ENCODE measurements at places on chromosomes 6 and 20. TPM values are rescaled to one million over a fixed set of nuclear protein-coding genes. Genes with fewer than 3 reads are reported as not detected.

DNA sequence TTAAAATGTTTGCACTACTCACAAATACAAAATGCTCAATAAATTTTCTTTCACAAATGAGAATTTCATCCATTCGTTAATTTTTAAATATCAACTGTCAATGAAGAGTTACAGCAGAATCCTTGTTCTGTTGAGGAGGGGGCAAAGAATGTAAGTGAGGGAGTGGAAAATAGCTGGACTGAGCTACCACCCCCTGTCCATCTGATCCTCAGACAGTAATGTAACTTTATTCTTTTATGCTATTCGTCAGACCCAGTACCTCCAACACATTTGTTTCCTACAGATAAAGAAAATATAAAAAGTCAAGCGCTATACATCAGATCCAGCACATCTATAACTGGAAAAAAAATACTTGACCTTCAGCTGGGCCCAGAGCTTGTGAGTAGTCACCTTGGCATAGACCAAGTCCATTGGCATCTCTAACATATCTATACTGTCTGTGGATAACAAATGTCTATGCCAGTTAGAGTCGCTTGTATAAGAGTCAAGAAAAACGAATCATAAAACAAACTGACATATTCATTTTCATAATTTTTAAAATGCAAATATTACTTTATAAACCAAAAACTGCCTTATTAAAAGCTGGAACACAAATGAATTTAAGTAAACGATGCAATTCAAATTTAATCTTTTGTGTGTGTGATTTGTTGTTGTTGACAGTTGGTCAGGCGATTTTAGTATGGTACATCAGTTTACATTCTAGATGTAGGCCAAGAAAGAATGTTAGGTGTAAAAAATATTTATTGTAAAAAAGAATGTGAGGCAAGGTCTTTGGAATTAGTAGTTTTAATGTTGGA, 57.2 kb upstream of the HFE start:
- DNase-seq = no peak

- DNase-seq = no peak
Measured at GRCh38 chr6:33602180-33602579, 18.9 kb upstream of the ITPR3 start.

DNA sequence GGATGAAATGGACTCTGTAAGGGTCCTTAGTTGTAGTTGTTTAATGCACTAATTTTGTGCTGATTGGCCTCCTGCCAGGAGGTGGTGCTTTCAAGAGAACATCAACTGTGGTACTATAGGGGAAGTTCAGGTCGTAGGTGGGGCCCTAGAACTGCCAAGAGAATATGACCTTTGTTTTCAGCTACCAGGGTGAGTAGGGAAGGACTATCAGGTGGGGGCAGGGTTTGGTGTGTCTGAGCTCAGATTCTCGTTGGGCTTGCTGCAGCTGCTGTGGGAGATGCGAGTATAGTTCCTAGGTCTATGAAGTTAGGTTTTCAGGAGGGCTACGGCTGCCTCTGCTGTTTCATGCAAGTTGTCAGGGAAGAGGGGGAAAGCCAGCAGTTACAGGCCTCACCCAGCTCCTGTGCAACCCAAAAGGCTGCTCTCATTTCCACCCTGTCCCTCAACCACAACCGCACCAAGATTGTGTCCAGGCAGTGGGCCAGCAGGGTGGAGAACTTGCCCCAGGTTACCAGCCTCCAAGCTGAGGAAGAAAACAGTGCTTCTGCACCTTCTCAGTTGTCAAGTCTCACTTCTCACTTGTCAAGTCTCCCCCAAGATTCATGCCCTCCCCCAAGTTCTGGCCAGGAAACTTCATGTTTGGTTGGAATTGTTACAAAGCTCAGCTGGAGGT, 626.5 kb upstream of the MAP3K7 start:
- DNase-seq = no peak

- DNase-seq = no peak
Measured at GRCh38 chr6:33885132-33886057, 81.6 kb upstream of the MLN start.

GRCh38 chr6:35510916-35511561, 1.7 kb downstream of the TULP1 start:
- DNase-seq = no peak

Gene RNF182
- total RNA-seq = not detected

Gene DEFB129
- not detected for total RNA-seq

Gene TAF11
- 30.5 TPM for total RNA-seq

Gene JARID2
- 30.0 TPM for total RNA-seq

Gene ABHD16B
- not detected for total RNA-seq

Gene CENPB
- 63.3 TPM for total RNA-seq

Gene C20orf141
- total RNA-seq = not detected

Gene SNAP25
- total RNA-seq = not detected
